Endothelial cell of umbilical vein (primary cell): ENCODE measurements at places on chromosomes 7 and 10. TPM values are rescaled to one million over a fixed set of nuclear protein-coding genes. Genes with fewer than 3 reads are reported as not detected.

GDF2 gene
- total RNA-seq = not detected in 2 replicates

CPN1 gene
- total RNA-seq = not detected in 2 replicates

CTAGE4 gene
- 0.30 TPM in 1 of 2 replicates, not detected in the other for total RNA-seq

CFAP69 gene
- total RNA-seq = 2.9 and 4.4 TPM in 2 replicates
